ENCODE measurements at places on chromosomes 6 and 20.

DNA sequence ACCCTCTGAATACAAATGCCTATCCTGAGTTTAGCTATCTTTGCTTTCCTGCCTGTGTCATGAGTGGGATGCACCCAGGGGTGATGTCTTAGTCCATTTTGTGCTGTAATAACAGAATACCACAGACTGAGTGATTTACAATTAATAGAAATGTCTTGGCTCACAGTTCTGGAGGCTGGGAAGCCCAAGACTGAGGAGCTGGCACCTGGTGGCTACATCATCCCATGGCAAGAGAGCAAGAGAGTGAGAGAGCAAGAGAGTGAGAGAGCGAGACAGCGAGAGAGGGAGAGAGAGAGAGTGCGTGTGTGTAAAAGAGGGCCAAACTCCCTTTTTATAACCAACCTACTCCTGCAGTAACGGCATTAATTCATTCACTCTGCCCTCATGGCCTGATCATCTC is 76.8 kb downstream of the PRDM1 start:
- DNase-seq = no peak

DNA sequence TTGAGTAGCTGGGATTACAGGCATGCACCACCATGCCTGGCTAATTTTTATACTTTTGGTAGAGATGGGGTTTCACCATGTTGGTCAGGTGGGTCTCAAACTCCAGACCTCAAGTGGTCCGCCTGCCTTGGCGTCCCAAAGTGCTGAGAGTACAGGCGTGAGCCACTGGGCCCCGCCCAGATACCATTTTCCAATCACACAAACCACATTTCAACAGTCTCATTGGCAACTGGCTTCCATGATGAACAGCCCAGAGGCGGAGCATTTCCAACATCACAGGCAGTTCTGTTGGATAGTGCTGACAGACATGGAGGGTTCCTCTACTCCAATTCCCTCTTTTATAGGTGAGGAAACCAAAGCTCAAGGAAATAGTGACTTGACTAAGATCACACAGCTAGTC is 43.9 kb upstream of the PLCB4 start:
- DNase-seq = no peak

DNA sequence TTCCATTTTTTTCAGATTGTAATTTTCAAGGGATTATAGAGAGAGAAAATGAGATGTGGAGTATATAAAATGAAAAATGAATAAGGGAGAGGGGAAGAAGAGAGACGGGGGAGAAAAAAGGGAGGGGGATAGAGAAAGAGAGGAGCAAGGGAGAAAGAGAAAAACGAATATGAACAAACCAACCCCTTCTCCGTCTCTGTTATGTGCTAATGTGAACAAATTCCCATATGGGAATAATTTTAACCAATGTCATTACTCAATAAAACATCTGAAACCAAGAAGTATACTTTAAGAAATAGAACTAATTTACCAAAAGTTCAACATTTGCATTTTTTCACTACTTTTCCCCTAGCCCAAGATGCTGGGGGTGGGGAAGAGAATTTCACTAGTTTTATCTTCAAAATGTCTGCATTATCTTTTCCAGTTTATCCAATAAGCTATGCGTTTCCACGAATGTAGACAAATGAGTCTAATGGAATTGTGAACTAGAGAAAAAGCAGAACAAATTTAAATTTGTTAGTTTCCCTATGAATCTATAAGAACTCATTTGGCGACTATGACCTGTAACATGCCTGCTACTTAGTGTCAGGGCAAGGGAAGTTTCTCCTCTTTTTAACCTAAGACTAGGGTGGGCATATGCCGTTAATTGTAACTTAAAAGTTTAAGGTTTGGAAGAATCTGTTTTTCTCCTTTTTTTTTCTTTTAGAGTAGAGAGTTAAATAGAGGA is 286.3 kb downstream of the BTBD9 start:
- DNase-seq = no peak

DNA sequence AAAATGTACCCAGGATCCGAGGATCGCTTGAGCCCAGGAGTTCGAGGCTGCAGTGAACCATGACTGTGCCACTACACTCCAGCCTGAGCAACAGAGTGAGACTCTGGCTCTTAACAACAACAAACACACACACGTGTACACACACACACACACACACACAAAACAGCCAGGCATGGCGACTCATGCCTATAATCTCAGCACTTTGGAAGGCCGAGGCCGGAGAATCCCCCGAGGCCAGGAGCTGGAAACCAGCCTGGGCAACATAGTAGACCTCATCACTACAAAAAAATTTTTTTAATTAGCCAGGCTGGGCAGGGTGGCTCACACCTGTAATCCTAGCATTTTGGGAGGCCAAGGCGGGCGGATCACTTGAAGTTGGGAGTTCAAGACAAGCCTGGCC is 23.3 kb upstream of the ARFGEF2 start:
- DNase-seq = no peak

- no peak for DNase-seq
These were observed 42.9 kb downstream of the POU3F2 start for GRCh38 chr6:98877250-98877649.

- DNase-seq = no peak
These were observed 3.8 kb downstream of the IGF2R start for GRCh38 chr6:159972506-159973268.

- DNase-seq = no peak
These were observed 230.0 kb downstream of the ALDH8A1 start for GRCh38 chr6:134719911-134720310.

DNA sequence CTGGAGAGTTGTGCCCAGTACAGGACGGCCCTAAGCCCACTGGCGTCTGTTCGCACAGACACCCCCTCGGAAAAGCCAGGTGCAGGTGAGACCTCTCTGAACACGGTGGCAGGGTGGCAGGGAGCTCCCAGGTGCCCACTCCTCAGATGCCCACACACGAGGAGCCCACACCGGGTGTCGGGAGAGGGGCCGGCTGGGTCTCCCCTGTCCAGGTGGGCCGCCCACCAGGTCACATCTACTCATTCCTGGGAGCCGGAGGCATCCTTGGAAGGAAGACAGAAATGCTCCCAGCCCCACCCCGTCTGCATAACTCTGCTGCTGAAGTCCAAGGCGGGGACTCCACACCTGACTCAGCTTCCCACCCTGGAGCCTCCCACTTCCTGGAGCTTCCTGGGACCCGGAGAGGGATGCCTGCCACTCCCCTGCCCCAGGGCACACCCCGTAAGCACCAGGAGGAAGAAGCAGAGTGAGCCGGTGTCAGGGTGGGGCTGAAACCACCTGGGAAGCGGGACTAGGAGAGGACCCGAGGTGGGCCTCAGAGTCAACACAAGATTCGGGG is 2.5 kb downstream of the SRMS start:
- DNase-seq = no peak

GRCh38 chr6:144847916-144848315 is 562.8 kb downstream of the UTRN start:
- DNase-seq = no peak

- DNase-seq = no peak
These were observed 68.6 kb upstream of the FBXL4 start for GRCh38 chr6:99016355-99016754.

GRCh38 chr6:100289285-100289684 is 175.4 kb downstream of the SIM1 start:
- DNase-seq = no peak

DNA sequence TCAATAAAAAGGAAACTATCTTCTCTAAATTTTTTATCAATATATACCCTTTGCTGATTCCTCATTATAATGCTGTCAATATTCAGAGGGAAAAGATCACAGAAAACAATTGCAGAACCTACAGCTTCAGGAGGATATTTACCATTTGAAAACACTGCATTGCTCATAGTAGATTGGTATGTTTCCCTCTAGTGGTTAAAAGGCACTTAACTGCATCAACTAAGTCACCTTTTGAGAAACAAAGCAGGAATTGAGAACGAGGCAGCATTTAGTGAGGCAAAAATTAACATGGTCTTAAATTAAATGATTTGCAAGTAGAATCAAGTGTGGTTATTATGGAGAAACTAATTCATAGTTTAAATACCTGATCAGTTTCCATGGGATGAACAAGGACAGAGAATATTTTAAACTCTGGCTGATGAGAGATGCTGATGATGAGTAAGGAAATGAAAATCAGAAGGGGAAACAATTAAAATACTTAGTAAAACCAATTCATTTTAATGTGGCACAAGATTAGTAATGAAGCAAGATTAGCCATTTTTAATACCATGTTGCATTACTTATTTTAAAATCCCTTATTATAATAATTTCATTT is 642.1 kb downstream of the EPHA7 start:
- no peak for DNase-seq

- no peak for DNase-seq
These were observed 183.1 kb downstream of the PRDM13 start for GRCh38 chr6:99789767-99790166.

GRCh38 chr20:43710370-43711044 is 16.3 kb downstream of the GTSF1L start:
- no peak for DNase-seq

DNA sequence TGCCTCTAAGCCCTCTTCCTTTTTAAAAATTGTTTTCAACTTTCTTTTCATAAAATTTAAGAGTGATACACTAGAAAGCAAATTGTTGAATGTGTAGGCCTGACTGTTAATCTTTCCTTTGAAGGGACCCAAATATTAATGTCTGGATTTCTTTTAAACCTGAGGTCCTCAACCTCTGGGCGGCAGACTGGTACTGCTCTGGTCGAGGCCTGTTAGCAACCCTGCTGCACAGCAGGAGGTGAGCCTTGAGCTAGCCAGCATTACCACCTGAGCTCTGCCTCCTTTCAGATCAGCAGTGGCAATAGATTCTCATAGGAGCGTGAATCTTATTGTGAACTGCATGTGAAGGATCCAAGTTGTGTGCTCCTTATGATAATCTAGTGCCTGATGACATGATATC is 191.2 kb downstream of the MANEA start:
- no peak for DNase-seq

DNA sequence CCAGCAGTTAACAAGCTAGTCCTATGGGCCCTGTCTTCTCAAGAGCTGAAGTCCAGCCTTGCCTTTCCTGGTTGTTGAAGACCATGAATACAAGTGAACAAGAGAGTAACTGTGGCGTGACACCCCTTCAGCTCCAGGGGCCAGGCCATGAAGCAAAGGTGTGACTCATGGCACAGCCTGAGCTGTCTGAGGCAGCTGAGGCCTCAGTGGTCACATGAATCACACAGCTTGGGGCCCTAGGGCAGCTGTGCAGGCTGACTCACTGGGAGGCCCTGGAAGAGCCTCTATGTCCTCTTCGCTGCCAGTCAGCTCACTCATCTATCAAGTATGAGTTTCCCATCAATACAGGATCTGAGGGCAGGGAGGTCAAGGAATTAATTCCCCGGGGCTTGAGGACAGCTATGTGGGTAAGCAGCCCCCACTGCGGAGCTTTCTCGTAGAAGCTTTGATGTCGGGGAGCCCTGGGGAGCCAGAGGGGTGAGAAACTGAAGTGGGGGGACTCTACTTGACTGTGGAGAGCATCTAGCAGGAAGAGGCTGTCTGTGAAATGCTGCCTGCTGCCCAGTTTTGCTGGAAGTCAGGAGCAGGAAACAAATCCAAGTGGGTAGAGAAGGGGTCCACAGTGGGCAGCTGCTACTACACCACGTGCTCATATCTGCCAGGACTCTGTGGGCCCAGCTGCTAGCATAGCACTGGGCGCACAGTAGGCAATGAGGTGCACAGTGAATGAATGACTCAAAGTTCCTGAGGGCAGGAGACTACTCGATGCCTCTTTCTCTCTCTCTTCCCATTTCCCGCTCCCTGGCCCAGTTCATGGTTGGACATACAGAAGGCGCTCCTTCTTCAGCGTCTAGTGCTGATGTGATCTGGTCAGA is 13.7 kb upstream of the FAM83C start:
- no peak for DNase-seq

- no peak for DNase-seq
These were observed 823.4 kb upstream of the GJE1 start for GRCh38 chr6:141309295-141309694.

DNA sequence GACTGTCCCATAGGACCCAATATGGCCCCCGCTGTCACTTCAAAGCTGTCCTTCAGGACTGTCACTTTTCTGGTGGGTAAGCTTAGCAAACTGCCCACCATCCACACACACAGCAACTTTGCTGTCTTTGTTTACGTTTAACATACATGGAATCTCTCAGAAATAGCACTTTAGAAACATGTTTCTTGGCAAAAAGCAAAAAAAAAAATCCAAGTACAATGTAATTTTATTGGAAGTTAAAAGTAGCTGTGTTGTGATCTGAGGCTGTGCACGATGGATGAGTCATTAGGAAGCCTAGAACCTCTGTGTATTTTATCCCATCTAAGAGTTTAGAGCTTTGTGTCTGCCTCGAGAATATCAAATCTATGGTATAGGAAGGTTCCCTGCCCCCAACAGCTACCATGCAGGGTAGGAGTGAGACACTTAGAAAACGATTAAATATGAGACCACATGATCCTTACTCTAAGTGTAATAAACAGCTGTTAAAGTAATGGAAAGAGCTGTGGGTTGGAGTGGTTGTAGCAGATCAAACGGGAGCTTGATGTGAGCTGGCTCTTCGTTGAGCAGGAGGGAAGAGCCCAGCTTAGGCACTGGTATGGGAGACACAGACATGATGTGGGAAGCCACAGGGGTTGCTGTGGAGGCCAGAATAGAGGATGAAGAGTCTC is 119.5 kb downstream of the PLEKHG1 start:
- DNase-seq = no peak

- no peak for DNase-seq
These were observed 84.2 kb downstream of the RNF144B start for GRCh38 chr6:18471232-18471964.

DNA sequence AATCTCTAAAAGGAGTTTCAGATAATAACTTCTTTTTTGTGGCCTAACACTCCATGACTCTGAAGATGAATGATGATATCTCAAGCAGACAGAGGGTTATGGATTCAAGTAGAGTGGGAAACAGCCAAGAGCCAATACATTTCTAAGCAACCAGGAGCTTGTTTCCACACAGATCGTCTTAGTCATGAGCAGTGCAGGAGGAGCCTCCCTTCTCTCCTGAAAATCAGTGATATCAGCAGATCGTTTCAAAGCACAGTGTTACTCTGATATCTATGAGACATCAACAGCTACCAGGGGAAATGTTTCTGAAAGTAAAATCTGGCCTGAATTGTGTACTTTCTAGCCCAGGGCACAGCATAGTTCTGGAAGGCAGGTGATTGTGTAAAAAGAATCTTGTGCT is 11.5 kb downstream of the ADGRG6 start:
- DNase-seq = no peak

DNA sequence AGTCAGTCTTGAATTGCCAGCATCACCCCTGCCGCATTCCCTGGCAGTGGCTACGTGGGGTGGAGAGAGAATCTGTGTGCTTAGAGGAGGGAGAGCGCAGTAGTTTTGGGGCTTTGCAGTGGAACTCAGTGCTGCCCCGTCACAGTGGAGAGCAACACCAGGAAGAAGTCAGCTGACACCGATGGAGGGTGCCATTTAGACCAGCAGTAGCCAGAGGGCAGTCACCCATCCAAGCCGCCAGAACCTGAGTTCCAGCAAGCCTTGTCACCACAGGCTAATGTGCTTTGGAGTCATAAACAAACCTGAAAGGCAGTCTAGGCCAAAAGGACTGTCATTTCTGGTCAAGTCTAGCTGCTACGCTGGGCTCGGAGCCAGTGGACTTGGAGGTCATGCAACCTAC is 22.0 kb upstream of the PERP start:
- DNase-seq = no peak

Data from cortex of kidney (tissue), 1 donor.